Left ventricle myocardium superior (tissue), 1 donor: ENCODE measurements at places on chromosomes 7 and 10.

GRCh38 chr10:104317269-104317710 is 21.0 kb downstream of the ITPRIP start:
- no peak for DNase-seq

DNA sequence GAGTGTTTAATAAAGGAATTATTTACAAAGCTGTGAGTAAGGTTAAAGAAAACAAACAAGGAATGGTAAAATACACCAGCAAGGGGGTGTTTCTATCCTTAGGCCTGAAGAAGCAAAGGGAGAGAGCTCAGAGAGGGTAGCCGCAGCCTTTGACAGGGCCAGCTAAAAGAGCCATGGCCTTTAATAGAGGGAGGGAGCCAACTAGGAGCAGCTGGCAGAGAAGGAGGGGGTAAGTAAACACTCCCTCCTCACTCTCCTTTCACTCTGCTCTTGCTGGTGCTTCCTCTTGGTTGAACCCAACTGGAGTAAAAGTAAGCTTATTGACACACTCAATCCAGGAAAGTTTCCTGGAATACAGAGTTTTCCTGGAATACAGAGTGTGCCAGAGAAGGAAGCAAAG is 87.5 kb downstream of the CH25H start:
- DNase-seq, result no peak

DNA sequence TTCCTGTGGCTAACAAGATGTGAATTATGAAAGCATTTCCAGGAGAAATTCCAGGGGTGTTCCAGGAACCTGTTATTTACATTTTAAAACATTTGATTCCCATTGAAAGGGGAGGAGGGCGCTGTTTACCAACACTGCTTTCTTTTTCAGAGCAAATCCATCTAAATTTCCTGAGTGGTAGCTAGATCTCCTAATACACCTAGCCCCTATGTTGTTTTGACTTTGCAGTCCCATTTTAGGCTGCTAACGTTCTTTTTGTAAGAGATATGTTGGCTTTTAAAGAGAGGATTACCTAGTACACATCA is 130.8 kb downstream of the TCF7L2 start:
- DNase-seq, result no peak

DNA sequence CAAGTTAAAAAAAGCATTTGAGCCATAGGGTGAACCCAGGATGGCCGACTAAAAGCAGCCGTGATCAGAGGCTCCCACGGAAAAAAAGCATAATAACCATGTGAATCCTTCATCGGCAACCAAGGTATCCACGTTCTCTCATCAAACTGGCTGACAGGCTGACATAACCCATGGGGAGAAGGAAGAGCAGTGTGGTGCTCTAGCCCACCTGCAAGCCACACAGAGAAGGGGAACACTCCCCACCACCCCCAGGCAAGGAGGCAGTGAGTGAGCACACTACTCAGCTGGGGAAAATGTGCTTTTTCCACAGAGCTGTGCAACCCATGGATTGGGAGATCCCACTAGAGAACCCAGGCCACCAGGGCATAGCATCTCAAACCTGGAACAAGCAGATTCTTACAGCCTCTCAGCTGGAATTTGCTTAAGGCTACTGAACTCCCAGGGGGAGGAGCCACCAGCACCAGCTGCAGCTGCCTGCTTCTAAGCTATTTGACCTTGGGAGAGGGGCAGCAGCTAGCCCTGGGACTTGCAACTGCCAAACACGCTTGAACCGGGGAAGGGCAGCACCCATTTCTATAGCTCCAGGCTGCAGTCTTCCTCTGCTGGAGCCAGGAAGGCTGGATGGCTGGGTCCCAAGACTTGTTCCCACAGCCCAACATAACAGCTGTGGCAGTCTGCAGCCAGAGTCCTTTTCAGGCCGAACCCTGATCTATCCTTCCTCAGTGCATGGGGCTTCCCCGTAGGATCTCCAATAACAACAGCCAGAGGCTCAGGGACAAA is 178.2 kb upstream of the NRG3 start:
- no peak for DNase-seq

- peak; percentile 67 for DNase-seq
Observed at GRCh38 chr10:72784551-72785351, 92.8 kb downstream of the MCU start.

DNA sequence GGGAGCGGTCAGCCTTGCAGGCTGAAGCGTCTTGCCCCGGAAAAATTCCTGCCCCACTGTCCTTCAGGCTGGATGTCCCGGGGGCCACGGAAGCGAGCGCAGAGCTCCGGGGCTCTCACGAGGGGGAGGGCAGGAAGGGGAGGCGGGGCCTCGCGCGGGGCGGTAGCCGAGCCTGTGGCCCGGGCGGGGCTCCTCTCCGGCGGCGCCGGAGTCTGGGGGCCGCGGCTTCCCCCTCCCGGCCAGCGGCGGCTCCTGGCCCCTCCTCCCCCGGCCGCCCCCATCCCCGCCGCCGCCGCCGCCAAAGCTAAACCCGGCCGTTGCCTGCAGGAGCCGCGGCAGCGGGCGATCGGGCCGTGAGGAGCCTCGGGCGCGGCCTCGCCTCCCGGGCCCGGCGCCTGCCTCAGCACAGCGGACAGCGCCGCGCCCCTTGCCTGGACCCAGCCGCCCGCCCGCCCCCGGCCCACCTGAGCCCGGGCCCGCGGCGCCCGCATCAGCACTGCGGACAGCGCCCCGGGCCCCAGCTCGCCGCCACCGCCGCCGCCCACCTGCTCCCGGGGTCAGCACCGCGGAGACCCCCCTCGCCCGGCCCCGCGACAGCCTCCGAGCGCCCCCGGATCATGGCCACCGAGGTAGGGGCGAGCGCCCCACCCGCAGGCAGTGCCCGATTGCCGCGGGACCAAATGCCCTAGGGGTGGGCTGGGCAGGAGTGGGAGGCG is at the start of gene GOLGA7B:
Gene GOLGA7B (plus strand): TSS at position 157 of the 716 bp plus-strand sequence. CDS start 461 bp downstream, at position 618.
- DNase-seq, result peak; percentile 58

- no peak for DNase-seq
Observed at GRCh38 chr10:5573968-5574641, 49.3 kb downstream of the CALML3 start.

DNA sequence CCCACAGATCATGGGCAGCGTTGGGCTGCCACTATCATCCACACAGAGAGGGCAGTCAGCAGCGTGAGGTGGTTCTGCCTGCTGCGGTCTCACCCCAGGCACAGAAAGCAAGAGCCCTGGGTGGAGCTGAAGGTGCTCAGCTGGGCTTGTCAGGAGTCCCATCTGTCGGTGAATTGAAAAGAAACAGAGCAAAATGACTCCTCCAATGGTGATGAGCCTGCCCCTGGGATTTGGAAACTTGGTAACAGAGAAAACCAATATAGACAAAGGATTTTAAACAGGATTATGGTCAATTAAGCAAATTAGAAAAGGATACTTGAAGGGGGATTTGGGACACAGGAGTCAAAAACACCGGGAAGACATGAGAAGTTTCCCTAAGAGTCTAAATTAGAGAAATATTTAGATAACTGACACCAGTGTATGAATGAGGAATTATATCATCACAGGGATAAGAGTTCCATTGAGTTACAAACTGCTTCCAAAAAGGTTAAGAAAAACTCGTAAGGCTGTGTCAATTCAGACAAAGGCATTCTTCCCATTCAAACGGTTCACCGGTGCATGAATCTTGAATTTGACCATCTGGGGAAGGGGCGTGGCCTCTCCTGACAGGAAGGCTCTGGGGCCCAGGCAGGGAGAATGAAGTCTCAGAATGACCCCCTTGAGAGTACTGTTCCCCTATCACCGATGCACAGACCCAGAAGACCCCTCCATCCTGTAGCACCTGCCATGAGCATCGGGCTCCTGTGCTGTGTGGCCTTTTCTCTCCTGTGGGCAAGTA is 70.0 kb upstream of the PRSS58 start:
- no peak for DNase-seq

DNA sequence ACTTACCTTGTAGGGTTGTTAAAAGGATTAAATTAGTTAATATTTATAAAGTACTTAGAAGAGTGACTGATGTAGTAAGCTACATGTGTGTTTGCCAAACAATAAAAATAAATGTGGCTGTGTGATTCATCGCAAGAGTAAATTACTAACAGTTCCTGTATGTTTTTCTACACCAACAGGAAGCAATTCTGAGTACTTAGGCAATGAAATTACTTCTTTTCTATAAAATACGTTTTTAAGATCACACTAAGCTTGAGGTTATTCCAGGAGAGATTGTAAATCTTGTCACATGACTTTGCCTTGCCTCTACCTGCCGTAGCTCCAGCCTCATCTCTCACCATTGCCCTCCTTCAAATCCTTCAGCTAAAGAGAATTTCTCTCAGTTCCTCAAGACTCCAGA is 18.1 kb upstream of the GSTK1 start:
- no peak for DNase-seq

GRCh38 chr7:47215049-47215448 is 366.9 kb downstream of the TNS3 start:
- DNase-seq, result peak; percentile 52

- DNase-seq, result peak; percentile 49
Observed at GRCh38 chr10:7797582-7797981, 9.6 kb downstream of the ATP5F1C start.

DNA sequence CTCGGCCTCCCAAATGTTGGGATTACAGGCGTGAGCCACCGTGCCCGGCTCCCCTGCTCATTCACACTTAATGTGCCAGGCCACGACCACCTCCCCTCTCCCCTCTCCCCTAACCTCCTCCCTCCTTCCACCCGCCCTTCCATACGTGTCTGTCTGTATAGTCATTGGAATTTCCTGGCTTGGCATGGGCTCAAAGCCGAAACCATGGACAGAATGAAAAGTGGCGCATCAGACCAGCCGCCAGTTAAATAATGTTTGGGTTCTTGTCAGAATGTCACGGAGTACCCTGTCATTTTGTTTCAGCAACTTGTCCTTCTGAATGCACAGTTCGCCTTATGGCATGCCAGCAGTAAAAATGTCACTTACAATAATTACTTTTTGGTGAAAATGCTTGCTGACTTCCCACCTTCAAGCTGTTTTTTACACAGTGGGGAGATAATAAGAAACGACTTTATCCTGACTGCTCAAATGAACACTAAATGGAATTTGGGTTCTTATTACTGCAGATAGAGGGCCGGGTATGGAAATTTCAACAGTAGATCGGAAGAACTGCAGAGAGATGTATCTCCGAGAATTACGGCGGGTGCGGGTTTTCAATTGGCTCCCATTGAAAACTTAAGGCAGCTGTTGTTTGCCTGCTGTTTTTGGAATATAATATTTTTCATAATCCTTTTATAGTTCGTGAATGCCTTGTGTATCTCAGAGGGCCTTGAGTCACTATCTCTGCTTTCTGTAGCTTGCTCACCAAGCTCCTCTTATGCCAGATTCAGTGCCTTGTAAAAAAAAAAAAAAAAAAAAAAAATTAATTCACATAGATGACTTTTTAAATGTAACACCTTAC is 65.5 kb upstream of the SH2B2 start:
- DNase-seq, result no peak

- DNase-seq, result no peak
Observed at GRCh38 chr7:2381881-2382509, 21.4 kb upstream of the CHST12 start.

DNA sequence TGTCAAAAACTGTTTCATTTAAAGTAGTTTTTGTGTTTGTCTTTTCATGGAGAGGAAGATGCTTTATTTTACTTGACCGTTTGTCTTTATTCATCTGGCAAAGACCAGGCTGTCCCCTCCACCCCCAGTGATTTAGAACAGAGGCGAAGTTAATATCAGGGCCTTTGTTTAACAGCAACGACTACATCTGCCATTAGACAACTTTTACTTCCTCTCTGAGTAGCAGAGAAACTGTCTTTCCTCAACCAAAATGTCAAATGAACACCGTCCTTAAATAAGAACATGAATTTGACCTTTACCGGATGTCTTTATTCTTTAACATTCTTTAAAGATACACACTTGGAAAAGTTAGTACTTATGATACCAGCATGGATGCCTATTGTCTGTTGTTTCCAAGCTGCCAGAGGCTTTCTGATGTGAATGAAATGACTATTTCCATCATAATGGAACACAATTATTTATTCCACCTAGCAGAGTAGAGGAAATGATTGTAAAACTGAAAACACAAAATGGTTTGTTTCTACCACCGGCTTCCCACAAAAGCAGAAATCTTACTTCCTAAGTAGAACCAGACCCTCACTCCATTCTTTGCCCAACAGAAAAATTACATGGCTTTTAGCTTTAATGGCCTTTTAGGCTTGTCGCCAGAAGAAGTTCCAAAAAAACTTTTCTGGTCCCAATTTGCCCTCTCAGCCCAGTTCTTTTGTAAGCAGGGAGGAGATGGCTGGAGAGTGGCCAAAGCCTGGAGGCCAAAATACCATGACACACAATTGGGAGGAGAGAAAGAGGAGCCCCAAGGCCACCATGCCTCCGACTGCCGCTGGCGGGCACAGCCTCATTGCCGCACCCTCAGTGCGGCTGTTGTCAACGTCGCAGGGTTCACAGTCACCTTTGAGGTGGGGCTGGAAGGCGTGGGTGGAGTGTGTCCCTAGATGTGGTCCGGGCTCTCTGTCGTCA is 168.5 kb downstream of the TEX36 start:
- DNase-seq, result no peak

GRCh38 chr10:128203028-128203427 is 76.8 kb upstream of the MKI67 start:
- DNase-seq, result no peak

GRCh38 chr10:116707981-116708380 is 34.4 kb downstream of the HSPA12A start:
- DNase-seq, result no peak

GRCh38 chr10:79209340-79209739 is 137.9 kb upstream of the PPIF start:
- DNase-seq, result no peak

DNA sequence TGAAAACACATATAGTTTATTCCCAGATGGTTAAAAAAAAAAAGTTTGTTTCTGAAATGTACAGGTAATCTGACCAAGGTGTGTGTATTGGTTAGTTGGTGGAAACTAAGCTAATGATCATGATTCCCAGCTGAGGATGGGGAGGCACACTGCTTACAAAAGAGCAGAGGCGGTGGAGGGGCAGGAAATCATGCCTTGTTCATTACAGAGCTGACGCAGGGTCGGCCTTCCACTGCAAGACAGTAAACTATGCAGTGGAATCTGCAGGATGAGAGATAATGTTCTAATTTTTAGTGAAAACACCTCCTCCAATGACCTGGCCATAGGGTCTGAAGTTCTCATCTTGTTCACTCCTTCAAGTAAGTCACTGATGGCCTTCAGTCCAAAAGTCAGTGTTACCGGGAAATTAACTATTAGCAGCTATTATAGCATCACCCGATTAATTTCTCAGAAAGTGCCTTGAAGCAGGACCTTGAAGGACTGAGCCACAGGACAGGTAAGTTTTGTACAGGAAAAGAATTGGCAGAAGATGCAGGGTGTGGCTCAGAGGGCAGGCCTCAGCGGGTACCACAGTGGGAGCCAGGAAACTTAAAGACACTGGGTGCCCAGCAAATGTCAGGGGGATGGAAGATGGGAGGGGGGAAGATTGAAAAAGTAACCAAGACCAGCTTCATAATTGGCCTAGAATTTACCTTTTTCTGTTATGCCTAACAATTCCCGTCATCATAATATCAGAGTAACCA is 36.0 kb downstream of the MYOF start:
- no peak for DNase-seq

- peak; percentile 5 for DNase-seq
Observed at GRCh38 chr10:46234026-46234425, 52.8 kb upstream of the ANTXRL start.

GRCh38 chr10:7474388-7474787 is 63.6 kb upstream of the SFMBT2 start:
- no peak for DNase-seq

GRCh38 chr7:34181271-34181958 is 276.1 kb downstream of the BMPER start:
- no peak for DNase-seq
